ENCODE measurements at places on chromosomes 7 and 10. TPM values are rescaled to one million over a fixed set of nuclear protein-coding genes. Genes with fewer than 3 reads are reported as not detected.

CDK1 gene
- total RNA-seq = 48.8 TPM

GIMAP2 gene
- total RNA-seq = not detected

HHEX gene
- total RNA-seq = 0.19 TPM

DNAH11 gene
- total RNA-seq = 0.91 TPM

PGAM2 gene
- not detected for total RNA-seq

ZNF107 gene
- 4.6 TPM for total RNA-seq

CPXM2 gene
- not detected for total RNA-seq

CDH23 gene
- 0.07 TPM for total RNA-seq

RSPH10B2 gene
- total RNA-seq = not detected

DPYSL4 gene
- 0.21 TPM for total RNA-seq

NEURL1 gene
- not detected for total RNA-seq

GPR37 gene
- 1.9 TPM for total RNA-seq

TNS3 gene
- 33.3 TPM for total RNA-seq

GPR22 gene
- not detected for total RNA-seq

TRIM50 gene
- total RNA-seq = not detected

LRMDA gene
- total RNA-seq = not detected

CYP3A7 gene
- not detected for total RNA-seq

ANKRD7 gene
- total RNA-seq = not detected

HIF1AN gene
- total RNA-seq = 41.0 TPM

All from MCF 10A (cell line).